Adipocyte (in vitro differentiated cells): ENCODE measurements at places on chromosomes 3 and 15.

- DNase-seq, result peak; percentile 86
Observed at GRCh38 chr3:125585595-125586223, 9.6 kb downstream of the OSBPL11 start.

DNA sequence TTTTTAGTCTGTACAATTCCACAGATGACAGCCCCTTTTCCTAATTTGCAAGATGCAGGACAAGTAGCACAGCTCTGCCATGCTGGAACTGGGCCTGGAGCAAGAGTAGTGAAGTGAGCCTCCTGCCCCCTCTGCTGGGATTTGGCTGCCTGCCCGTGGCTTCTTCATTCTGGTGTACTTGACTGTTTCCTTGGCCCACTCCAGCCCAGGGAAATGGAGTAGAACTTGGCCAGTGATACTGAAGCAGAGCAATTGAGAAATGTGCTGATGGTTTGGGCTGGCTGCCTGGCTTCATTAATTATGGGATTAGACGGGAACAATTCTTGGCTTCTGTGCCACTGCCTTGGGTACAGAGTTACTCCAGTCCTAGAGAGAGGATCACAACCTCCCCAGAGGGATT, 2.8 kb downstream of the GPD1L start:
- DNase-seq, result peak; percentile 75

DNA sequence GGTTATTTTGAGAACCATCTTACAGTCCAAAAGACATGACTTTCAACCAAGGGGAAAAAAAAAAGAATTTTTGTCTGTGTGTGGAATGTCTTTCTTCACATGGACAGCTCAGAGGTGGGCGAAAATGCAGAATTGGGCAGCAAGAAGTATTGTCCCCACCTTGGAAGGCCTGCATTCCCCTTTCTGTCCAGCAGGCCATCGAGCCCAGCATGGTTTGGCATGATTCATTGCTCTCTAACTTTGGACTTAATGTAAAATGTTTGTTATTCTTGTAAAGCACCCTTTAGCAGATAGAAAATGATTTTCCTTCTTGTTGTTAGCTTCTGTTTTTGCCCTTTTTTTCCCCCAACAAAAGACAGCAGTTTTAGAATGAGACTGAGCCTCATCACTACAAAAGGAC, 12.4 kb downstream of the MYO1E start:
- no peak for DNase-seq

- no peak for DNase-seq
Observed at GRCh38 chr3:192794216-192794615, 66.9 kb upstream of the FGF12 start.

- DNase-seq, result no peak
Observed at GRCh38 chr3:172919297-172919683, 168.8 kb downstream of the ECT2 start.

- no peak for DNase-seq
Observed at GRCh38 chr3:114253505-114253904, 16.1 kb upstream of the ZNF80 start.

GRCh38 chr3:42805141-42805821, 991 bp upstream of the HIGD1A start:
- DNase-seq, result peak; percentile 29

GRCh38 chr3:127783642-127784160, 38.6 kb downstream of the MGLL start:
- no peak for DNase-seq

- DNase-seq, result no peak
Observed at GRCh38 chr3:190224456-190224855, 97.8 kb downstream of the CLDN1 start.

DNA sequence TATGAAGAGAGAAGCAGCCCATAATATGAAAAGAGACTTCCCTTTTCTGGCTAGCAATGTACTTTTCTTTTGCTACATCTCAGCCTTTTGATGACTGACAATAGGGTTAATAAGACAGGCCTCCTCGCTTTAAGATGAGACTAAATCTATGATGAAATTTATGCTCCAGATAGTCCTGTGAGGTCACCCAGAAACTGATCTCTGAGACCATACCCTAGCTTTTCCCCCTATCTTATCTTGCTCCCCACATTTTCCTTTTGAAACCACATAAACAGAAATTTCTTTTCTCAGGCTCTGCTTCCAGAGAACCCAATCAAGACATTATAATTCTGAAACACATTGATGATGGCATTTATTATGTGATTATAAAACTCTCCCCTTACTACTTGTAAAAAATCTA, 168.8 kb upstream of the CADM2 start:
- DNase-seq, result no peak

GRCh38 chr3:157469561-157470294, 33.1 kb downstream of the PTX3 start:
- no peak for DNase-seq

- DNase-seq, result peak; percentile 5
Observed at GRCh38 chr3:40574661-40575060, 49.9 kb downstream of the ZNF621 start.

DNA sequence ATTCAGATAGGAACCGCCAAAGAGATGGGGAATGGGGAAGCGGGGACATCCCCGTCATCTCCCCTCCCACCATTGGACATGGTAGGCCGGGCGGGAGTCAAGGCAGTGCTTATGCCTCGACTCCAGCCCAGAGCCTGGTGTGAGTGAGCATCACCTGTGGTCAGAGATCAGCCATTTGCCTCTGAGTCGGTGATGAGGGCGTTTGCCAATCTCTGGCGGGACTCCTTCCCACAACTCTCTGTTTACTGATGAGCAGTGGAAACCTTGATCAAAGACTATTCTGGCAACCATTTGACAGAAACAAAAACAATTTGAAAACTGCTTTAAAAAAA, 63.9 kb upstream of the HES1 start:
- no peak for DNase-seq

GRCh38 chr15:66167854-66168253, 85.7 kb downstream of the MEGF11 start:
- no peak for DNase-seq

- DNase-seq, result peak; percentile 77
Observed at GRCh38 chr3:47910777-47911440, 105.3 kb downstream of the MAP4 start.

- peak; percentile 18 for DNase-seq
Observed at GRCh38 chr15:83278191-83278590, 6.3 kb downstream of the BNC1 start.

- DNase-seq, result no peak
Observed at GRCh38 chr3:23915537-23916108, 1.2 kb downstream of the NKIRAS1 start.

DNA sequence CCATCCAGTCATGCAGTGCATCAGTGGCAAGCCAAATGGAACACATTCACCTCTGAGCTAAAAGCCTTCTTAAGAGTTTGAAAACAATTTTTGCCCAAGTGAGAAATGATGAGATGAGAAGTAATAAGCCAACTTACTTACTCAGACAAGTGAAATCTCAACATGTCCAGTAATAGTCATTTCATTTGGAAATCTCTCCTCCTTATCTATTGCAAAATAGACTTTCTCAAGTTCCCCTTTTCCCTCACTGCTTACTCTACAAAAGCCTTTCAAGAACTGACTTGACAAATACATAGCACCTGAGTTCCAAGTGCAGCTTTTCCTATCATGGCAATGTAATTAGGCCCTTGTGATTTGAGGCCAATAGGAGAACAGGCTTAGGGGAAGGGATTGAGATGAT, 282.3 kb downstream of the SLC9A9 start:
- DNase-seq, result peak; percentile 47

DNA sequence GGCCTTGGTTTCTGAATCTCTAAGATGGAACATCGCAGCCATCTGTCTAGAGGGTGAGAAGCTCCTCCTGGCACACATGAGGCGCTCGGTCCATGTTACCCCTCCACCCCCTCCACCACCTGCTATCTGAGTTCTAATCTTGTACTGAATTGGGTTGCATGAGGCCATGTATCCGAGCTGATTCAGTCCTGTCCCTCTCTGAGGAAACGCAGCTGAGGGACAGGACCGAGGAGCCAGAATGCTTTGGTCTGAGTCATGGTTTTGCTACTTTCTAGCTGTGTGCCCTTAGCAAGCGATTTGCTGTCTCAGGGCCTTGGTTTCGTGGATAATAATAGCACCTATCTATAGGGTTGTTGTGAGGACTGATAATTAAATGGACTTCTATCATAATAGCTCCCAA, 87.8 kb upstream of the SEC13 start:
- peak; percentile 6 for DNase-seq

GRCh38 chr3:141651409-141651808, 86.7 kb upstream of the RNF7 start:
- DNase-seq, result no peak

- no peak for DNase-seq
Observed at GRCh38 chr15:86653344-86654197, 573.9 kb downstream of the AGBL1 start.

DNA sequence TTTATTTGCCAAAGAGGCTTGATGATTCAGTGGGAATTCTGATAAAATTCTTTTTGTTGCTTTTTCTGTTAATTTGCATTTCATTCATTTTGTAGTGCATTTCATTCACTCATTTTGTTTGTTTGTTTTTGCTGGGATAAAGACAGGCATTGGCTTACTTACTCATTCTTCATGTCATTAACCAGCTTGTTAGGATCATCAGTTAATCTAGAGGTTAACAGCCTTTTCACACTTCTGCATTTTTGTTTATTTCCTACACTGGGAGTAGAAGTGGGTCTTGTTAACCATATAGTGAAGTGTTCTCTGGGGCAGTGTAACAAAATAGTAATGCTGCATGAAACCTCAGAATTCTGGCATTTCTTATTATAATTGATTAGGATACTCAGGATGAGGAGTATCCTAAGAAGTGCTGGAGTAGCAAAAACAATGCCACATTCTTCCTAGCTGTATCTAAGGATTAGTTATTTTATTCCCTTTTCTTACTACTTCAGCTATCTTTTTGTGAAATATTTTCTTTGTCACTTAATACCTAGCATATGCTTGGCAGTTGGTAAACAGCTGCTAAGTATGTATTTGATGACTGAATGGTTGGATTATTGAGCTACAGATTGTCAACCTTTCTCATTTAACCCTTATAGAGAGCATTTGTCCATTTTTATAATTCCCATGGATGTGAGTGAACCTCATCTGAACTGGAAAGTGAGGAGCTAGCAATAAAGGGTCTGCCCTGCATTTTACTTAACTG, 135.7 kb upstream of the LRRFIP2 start:
- no peak for DNase-seq

GRCh38 chr15:52078197-52078875, 34.2 kb downstream of the BCL2L10 start:
- no peak for DNase-seq

DNA sequence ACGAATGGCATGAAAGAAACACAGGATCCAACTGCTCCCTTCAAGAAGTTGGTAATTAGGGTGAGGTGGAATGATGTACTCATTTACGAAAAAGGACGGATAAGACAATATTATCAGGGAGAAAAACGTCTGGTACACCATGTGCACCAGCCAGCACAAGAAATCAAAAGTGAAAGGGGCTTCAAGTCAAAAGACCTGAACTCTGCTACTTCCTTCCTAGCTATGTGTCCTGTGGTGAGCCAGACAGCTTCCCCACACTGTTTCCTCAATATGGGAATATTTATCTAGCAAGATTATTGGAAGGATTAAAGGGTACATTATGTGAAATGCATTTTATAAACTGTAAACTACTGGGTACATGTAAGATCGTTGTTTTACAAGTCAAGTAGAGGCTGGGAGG, 33.9 kb downstream of the RAB27A start:
- no peak for DNase-seq

DNA sequence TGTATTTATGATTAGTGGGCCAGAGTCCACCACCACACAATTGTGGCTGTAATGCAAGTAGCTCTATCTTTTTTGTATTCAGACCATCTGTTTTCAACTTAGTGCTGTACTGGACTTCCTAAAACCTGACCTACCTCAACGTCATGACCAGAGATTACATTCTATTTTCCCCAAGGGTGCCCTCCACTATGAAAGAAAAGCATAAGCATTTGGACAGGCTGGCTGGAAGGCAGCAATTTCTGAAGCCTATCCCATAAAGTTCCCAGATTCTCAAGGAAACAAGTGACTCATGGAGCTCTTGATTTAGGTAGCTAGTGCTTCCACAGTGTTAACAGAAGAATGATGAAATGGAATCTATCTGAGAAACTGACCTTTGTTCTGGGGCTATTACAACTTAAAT, 75.8 kb downstream of the COL8A1 start:
- peak; percentile 73 for DNase-seq

- DNase-seq, result peak; percentile 57
Observed at GRCh38 chr3:4271834-4272233, 31.3 kb upstream of the SETMAR start.

DNA sequence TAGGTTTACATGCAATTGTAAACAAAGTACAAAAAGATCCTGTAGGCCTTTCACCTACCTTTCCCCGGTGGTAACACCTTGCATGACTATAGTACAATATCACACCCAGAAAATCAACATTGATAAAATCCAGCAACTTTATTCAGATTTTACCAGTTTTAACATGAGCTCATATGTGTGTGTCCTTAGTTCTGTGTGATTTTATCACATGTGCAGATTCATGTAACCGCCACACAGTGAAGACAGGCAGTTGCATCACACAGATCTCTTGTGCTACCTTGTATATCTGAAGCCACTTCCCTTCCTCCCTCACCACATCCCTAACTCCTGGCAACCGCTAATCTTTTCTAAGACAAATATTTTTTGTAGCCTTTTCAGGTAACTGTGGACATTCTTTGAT, 183.5 kb upstream of the C2CD4B start:
- DNase-seq, result no peak

GRCh38 chr15:83282776-83283137, 1.7 kb downstream of the BNC1 start:
- no peak for DNase-seq
